ENCODE measurements at places on chromosomes 6 and 20. TPM values are rescaled to one million over a fixed set of nuclear protein-coding genes. Genes with fewer than 3 reads are reported as not detected.

- no peak for DNase-seq
Observed at GRCh38 chr6:102039441-102039840, 645.9 kb downstream of the GRIK2 start.

AIF1 gene
- 39.6 TPM for total RNA-seq

- no peak for DNase-seq
Observed at GRCh38 chr20:59938221-59938620, 1.9 kb downstream of the PPP1R3D start.

C20orf204 gene
- total RNA-seq = 3.2 TPM

GRCh38 chr6:2976060-2976459, 4.7 kb upstream of the SERPINB6 start:
- no peak for DNase-seq

MMP24 gene
- total RNA-seq = 0.71 TPM

TINAG gene
- total RNA-seq = not detected

GRCh38 chr6:108492131-108492766, 68.5 kb upstream of the FOXO3 start:
- DNase-seq = no peak

Data from thoracic aorta (tissue), 2 donors.